ENCODE measurements at places on chromosomes 1 and 21. TPM values are rescaled to one million over a fixed set of nuclear protein-coding genes. Genes with fewer than 3 reads are reported as not detected.

Gene TRIM58
- total RNA-seq = 2.2 TPM

GRCh38 chr1:32350785-32351398 lies 11.4 kb downstream of the FAM229A start:
- DNase-seq = no peak

- peak; percentile 99 for DNase-seq
Observed at GRCh38 chr21:45363921-45364467, 41.0 kb upstream of the COL18A1 start.

- DNase-seq = no peak
Observed at GRCh38 chr1:8438489-8438888, 120.6 kb downstream of the SLC45A1 start.

GRCh38 chr1:11046625-11047365 lies at the start of gene MASP2:
MASP2 (minus strand) TSS chr1:11047239; CDS start chr1:11047207, 32 bp downstream.
- no peak for DNase-seq

DNA sequence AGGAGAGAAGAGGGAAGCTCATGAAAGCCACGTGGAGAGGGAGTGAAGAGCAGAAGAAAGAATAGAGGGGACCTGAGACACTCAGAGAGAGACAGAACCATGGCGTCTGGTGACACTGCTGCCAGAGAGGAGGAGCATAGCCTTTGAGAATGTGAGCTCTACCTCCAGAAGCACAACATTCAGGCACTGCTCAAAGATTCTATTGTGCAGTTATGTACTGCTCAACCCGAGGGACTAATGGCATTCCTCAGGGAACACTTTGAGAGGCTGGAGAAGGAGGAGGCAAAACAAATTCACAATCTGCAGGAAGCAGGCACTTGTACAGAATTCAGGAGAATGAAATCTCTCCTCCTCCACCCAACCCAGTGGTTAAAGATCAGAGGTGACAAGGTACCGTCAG lies 45.1 kb downstream of the BTBD8 start:
- no peak for DNase-seq

Gene SLC44A3
- total RNA-seq = 1.1 TPM

DNA sequence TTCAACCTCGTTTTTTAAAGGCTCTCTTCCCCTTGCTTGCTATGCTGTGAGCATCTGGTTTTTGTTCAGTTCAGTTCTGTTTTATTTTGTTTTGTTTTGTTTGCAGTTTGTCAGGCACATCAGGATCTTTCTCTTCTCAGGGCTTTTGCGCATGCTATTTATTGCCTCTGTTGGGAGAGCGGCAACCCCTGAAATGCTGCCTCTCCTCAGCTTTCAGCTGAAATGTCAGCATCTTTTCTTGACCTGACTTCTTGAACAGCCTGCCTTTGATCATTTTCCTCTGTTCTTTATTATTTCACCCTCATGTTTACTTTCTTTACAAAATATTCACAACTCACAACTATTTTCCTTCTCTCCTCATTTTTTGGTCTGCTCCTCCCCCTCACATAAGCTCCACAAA lies 50.4 kb upstream of the RC3H1 start:
- DNase-seq = no peak

Gene IVL
- total RNA-seq = not detected

GRCh38 chr21:46551636-46552241 lies 53.1 kb downstream of the S100B start:
- DNase-seq = no peak

Gene ATXN7L2
- total RNA-seq = 2.2 TPM

DNA sequence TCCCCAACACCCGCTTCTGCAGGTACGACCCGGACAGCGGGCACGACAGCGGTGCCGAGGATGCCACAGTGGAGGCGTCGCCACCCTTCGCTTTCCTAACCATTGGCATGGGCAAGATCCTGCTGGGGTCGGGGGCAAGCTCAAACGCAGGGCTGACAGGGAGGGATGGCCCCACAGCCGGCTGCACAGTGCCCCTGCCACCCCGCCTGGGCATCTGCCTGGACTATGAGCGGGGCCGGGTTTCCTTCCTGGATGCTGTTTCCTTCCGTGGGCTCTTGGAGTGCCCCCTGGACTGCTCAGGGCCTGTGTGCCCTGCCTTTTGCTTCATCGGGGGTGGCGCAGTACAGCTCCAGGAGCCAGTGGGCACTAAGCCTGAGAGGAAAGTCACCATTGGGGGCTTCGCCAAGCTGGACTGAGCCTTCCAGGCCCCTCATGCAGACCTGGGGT lies 10.1 kb downstream of the TRIM46 start:
- DNase-seq = no peak

Gene GPR37L1
- not detected for total RNA-seq

All from RPMI7951 (cell line).